ENCODE measurements at places on chromosomes 5 and 9.

- DNase-seq, result no peak
Observed at GRCh38 chr5:144167998-144168397, 2.5 kb downstream of the YIPF5 start.

- DNase-seq, result no peak
Observed at GRCh38 chr9:101836021-101836420, 97.6 kb upstream of the GRIN3A start.

DNA sequence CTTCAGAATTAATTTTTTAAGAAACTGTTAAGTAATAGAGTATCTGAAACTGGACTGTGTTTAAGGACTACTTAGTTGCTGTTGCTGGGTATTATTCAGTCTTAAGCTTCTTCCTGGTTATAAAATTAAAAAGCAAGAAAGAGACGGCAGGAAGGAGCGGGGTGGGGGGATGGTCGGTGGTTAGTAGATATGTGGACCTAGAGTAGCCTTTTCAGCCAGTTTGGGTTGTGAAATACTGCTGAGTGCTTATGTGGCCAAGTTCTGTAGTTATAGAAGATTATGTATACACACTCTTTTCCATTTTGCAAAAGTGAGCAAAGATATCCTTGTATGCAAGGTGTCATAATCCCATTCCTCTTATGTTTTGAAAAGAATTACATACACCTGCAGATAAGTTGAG lies 28.5 kb downstream of the TRIO start:
- DNase-seq, result no peak

GRCh38 chr5:36770125-36770524 lies 106.4 kb upstream of the NIPBL start:
- DNase-seq, result no peak

- DNase-seq, result no peak
Observed at GRCh38 chr5:149775785-149776184, 45.7 kb downstream of the PPARGC1B start.

GRCh38 chr5:13946111-13946510 lies 1.6 kb upstream of the DNAH5 start:
- DNase-seq, result no peak

- DNase-seq, result no peak
Observed at GRCh38 chr9:128434340-128434739, 13.7 kb downstream of the CERCAM start.

- no peak for DNase-seq
Observed at GRCh38 chr5:8366266-8366665, 497.3 kb downstream of the MTRR start.

DNA sequence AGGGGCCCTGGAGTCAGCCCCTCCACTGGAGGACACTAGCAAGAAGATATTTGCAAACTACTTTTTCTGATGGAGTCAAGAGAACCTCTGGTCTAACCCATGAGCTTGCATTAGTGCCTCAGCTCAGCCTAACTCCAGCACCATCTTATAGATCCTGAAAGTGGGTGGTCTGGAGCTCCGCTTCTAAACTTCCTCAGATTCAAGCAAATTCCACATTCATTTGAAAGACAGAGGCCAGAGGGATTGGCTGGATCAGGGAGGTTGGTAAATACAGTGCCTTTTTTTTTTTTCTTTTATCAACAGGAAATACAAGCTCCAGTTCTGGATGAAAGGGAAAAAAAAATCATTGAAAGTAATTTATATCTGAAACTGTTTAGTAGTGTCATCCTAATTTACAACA lies 99.9 kb downstream of the ENC1 start:
- DNase-seq, result no peak

DNA sequence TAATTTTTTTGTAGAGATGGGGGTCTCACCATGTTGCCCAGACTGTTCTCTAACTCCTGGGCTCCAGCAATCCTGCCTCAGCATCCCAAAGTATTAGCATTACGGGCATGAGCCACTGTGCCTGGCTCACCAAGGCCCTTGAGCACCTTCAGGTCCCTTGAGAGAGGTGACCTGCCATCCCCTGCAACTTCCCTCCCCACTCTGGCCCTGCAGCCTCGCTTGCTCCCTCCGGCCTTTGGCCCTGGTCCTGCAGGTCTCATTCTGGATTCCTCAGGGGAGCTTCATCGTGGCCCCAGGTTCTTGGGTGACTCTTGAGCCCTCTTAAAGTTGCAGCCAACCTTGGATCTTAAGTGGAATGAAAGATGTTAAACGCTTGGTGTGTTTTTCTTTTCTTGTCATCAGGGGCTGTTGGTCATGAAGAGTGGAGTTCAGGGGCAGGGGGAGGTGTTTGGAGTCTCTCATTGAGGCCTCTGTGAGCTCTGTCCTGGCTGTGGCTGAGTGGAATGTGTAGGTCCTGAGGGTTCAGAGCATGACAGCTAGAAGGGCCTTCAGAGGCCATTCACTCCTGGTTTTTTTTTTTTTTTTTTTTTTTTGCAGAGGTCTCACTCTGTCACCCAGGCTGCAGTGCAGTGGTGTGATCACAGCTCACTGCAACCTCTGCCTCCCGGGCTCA lies 33.0 kb downstream of the PPARGC1B start:
- DNase-seq, result no peak

DNA sequence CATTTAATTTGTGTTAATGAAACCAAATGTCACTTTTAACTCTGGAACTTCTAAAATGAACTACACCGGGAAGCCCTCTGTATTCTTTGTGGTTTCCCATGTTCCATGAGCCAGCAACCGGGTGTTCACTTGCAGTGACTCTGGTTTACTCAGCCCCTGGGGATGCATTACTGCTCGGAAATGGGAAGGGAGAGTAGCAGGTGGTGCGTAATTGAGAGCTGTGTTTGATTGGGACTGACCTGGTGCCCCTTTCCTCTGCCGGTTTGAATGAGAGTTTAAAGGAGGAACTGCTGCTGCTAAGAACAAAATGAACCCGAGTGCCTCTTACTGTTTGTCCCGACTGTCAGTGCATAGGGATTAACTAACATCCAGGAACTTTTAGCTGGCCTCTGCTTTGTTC lies 100.1 kb upstream of the DHFR start:
- no peak for DNase-seq

DNA sequence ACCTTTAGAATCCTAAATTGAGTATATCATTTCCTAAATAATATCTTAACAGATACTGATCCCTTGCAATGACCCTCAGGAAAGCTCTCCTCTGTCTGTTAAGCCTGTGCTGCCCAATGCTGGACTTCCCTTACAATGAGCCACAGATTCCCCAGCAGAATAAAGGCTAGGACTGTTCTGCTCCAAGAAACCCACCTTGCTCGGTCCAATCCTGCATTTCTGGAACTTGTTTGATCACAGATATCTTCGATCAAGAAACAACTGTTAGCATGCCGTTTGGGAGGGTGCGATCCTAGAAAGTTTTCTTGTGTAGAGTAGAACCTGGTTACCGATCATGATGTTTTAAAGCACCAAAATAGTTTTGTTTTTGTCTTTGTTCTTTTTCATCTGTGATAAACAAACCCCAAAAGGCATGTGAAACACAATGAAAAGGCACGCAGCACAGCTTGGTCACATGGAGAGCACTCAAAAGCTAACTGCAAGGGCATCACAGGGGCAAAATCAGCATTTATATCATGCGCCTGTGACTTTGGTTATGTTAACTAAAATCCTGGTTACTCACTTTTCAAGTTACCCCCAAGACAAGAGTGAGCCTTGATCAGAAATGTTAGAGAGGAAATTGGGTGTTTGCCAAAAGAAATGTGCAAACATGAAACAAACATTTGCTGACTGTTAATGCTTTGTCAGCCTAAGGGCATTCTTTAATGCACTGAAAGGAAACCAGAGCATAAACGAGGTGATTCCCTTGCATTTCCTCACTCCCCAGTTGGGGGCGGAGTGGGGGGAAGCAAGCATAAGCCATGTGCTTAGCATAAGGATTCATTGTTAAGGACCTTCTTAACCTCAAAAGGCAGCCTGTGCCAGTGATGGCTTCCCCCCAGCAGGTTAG lies 61.9 kb upstream of the ADAMTS16 start:
- no peak for DNase-seq

- no peak for DNase-seq
Observed at GRCh38 chr5:150329881-150330876, 27.3 kb upstream of the TCOF1 start.

DNA sequence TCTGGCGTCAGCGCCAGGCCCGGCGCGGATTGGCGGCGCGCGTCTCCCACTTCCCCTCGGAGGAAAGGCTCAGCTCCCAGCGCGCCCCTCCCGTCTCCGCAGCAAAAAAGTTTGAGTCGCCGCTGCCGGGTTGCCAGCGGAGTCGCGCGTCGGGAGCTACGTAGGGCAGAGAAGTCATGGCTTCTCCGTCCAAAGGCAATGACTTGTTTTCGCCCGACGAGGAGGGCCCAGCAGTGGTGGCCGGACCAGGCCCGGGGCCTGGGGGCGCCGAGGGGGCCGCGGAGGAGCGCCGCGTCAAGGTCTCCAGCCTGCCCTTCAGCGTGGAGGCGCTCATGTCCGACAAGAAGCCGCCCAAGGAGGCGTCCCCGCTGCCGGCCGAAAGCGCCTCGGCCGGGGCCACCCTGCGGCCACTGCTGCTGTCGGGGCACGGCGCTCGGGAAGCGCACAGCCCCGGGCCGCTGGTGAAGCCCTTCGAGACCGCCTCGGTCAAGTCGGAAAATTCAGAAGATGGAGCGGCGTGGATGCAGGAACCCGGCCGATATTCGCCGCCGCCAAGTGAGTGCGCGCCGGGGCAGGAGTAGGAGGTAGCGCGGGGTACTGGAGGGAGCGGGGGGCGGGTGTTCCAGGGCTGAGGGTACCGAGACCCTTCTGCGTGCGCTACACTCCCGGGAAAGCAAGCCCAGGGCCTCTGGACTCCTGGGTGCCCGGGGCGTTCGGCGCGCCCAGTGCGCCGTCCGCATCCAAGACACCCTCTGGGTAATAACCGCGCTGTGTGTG lies at the start of gene MSX2:
TSS of gene MSX2 (plus strand) at position 99 of the 777 bp plus-strand sequence. CDS start at position 177, 78 bp downstream.
- DNase-seq, result peak; percentile 6

DNA sequence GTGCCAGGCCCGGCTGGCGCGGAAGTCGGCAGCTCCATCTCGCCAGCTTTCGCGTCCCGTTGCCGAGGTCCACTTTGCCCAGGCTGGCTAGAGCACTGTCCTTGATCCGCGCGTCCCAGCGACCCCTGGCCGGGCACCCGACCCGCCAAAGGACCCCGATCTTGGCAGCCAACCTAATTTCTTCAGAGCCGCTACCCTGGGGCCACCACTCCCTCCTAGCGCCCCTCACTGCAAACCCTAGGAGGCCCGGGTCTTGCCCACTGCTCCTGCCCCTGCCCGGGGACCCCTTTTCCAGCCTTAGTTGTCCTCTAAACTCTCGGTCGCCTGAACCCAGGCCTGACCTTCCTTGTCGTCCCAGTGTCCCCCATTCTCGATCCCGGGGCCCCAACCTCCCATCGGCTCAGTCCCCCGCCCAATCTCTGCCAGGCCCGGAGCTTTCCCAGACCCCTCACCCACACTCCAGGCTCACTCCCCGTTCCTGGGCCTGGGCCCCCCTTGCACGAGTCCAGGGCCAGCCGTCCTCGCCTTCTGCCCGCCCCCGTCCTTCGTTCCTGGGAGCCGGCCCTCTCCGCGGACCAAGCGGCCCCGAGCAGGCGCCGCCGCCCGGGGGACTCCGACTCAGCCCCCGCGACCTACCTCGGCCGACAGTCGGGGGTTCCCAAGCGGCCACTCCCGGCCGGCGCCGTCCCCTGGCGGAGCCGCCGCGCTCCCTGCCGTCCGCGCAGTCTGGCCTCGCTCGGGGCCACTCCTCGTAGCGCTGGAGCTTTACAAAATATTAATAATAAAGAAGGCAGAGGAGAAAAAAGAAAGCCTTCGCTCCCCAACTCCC lies 701 bp upstream of the LMX1B start:
- DNase-seq, result no peak

GRCh38 chr9:84404095-84404686 lies 63.6 kb upstream of the SLC28A3 start:
- no peak for DNase-seq

- no peak for DNase-seq
Observed at GRCh38 chr9:132460240-132460639, 50.2 kb downstream of the CFAP77 start.

- no peak for DNase-seq
Observed at GRCh38 chr9:111870774-111871498, 25.7 kb upstream of the UGCG start.

DNA sequence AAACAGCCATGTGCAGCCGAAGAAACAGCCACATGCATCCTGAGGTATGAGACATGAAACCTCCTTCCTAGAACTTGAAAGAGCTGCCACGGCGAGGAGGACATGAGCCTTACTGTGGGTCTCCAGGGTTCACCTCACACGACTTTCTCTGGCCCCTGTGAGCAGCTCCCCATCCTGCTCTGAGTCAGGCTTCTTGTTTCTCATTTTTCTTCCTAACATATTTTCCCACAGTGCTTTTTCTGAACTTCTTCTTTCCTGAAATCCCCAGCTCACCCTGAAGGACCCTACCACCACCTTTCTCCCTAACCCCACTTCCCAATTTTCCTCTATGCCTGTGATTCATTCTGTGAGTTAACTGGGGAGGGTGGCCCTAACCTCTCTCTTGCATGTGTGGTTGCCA lies 33.7 kb upstream of the ADRB2 start:
- no peak for DNase-seq

DNA sequence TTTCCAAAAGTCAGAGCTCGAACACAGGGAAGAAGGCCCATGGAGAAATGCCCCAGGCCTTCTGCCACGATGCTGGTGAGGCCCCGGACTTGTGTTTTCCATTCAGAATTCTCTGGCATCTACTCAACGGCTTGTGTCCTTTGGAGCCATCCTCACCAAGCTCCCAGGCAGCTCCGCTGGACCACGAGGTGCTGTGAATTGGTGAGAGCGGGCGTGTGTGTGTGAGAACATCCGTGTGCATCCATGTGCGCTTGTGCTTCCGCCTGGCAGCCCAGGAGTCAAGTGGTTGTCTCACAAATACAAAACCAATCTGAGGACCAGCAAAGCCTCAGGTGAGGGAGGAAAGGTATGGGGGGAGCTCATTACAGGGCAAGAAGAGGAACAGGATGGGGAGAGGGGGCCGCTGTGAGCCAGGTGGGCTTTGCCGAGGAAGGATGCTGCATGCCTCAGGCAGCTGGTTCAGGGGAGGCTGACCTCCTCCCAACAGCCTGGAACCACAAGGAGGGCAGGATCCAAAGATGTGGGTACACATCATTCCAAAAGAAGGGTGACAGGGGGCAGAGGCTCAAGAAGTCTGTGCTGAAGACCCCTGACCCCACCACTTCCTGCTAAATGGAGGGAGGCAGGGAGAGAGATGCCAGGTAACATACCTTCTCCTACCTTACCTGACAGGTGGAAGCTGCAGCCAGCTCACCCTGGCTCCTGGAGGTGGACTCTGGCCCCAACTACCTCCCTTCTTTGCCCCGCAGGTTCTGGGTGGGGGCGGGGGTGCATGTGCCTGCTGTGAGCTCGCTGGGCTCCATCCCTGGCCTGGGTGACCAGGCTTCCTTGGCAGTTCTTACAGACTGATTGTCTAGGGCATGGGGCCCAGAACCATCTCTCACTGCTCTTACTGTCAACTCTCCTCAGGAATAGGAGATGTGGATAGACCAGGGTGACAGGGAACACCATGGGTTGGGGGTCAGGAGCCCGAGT lies 196.3 kb downstream of the PAX5 start:
- no peak for DNase-seq

- peak; percentile 16 for DNase-seq
Observed at GRCh38 chr5:8730194-8730593, 815.7 kb downstream of the SEMA5A start.
